Kasumi-1 (cell line): ENCODE measurements at places on chromosomes 5 and 9.
A peak's percentile ranks its signal among the peaks of the same experiment; 100 is the strongest.

DNA sequence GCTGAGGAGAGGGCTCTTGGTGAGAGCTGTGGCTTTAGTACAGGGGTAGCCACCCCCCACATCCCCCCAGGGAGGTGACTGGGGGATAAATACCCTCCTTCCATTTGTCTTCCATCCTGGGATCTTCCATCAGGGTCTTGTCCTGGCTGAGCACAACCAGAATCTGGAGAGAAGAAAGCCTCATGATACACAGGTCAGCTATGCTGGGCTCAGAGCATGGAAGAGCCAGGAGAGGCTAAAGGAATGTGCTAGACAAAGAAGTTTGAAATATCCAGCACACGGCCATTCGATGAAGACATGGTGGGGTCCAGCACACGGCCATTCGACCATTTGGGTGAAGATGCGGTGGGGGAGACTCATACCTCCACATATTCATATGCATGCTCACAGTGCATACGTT lies 30.0 kb downstream of the ROPN1L start:
- no peak for DNase-seq

DNA sequence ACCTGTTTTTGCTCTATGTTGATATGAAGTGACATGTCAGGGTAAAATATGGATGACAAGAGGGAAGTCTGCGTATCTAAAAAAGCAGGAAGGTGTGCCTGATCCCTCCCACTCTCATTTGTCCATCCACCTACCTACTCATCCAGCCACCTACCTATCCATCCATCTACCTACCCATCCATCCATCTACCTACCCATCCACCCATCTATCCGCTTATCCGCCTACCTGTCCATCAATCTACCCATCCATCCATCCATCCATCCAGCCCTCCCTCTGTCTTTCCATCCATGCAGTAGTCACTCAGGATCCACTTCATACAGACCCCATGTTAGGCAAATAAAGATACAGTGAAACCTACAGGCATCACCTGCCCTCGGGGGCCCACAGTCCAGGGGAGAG lies 32.4 kb downstream of the LMX1B start:
- DNase-seq: no peak

DNA sequence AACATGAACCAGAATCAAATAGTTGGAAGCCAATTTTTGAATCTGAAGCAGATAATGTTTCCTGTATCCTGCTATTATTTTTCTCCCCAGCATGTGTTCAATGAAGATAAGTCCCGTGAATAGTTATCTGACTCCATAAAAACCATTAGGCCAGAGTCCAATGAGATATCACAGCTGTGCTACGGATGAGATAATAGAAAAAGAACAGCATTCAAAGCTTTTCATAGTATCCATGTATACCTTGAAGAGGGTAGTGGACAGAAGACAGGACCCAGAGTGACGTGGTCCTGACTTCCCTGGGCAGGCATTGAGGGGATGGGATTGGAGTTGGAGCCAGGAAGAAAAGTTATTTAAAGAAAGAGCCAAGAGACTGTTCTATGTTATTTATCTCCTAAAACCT lies 50.7 kb upstream of the C6 start:
- no peak for DNase-seq

GRCh38 chr5:148968311-148968710 lies 94.6 kb downstream of the SH3TC2 start:
- no peak for DNase-seq

- no peak for DNase-seq
Observed at GRCh38 chr9:124014956-124015660, 3.5 kb downstream of the LHX2 start.

DNA sequence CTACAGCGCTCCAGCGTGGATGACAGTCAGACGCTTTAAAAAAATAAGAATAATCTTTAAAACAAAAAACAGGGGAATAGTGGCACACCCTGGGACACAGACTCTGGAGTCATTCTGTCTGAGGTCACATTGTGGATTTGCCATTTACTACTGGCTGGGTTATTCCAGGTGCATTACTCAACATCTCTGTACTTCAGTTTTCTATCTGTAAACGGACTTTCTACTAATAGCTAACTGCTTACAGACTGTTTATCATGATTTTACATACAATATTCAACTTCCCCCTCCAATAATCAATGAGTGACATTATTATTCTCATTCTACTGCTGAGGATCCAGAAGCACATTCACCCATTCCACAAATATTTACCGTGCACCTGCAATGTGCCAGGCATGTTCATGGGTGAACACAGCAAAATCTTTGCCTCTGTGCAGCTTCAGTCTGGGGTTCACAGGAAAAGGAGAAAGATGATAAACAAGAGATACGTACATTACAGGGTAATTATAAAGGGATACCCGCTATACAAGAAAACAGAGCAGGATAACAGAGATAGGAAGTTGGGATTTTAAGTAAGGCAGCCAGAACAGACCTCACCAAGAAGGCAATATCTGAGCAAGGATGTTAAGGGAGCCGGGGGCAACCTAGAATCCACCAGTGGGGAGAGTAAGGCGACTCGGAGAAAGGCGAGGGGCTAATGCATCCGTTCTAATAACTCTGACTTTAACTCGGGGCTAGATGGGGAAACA lies 984 bp upstream of the RAD23B start:
- peak; percentile 22 for DNase-seq

GRCh38 chr5:158999339-158999738 lies 100.4 kb downstream of the EBF1 start:
- DNase-seq: no peak
